ENCODE measurements at places on chromosomes 2 and 18.

- DNase-seq: no peak
Observed at GRCh38 chr2:579351-579886, 97.8 kb downstream of the TMEM18 start.

GRCh38 chr2:177530561-177530960 lies 138.0 kb downstream of the AGPS start:
- DNase-seq: no peak

GRCh38 chr2:151972241-151973012 lies 126.4 kb downstream of the CACNB4 start:
- no peak for DNase-seq

DNA sequence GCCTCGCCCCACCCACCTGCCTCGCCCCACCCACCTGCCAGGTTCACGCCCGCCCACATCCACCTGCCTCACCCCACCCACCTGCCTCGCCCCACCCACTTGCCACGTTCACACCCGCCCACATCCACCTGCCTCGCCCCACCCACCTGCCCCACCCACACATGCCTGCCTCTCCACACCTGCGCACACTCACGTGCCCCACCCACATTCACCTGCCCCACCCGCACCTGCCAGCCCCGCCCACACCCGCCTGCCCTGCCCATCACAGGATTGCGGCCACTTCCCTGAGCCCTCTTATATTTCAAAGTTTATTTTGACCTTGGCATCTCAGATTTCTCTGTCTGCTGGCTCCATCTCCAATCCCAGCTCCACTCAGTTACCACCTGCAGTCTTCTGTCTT lies 217.5 kb upstream of the SOX11 start:
- no peak for DNase-seq

DNA sequence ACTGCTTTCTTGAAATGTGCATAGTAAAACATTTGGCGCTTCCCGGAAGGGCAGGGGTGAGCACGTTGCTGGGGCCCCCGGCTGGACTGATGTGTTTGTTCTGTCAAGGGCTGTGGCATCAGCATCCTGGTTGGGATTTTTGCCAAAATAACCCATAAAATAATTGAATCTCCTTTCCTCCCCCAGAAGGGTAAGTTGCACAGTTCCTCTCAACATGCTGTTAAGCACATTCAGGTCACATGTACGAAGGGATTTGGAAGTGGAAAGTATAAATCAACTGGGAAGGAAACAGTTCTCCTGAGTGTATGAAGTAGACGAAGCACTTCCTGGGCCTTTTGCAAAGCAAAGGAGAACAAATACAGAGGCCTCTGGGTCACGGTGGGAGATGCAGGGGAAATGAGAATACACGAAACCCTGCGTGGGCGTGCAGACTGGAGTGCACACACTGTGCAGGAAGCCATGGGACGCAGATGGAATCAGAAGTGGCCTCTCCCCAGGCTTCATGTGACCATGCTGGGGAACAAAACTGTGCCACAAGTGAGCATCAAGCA lies 183.9 kb downstream of the LPIN1 start:
- no peak for DNase-seq

DNA sequence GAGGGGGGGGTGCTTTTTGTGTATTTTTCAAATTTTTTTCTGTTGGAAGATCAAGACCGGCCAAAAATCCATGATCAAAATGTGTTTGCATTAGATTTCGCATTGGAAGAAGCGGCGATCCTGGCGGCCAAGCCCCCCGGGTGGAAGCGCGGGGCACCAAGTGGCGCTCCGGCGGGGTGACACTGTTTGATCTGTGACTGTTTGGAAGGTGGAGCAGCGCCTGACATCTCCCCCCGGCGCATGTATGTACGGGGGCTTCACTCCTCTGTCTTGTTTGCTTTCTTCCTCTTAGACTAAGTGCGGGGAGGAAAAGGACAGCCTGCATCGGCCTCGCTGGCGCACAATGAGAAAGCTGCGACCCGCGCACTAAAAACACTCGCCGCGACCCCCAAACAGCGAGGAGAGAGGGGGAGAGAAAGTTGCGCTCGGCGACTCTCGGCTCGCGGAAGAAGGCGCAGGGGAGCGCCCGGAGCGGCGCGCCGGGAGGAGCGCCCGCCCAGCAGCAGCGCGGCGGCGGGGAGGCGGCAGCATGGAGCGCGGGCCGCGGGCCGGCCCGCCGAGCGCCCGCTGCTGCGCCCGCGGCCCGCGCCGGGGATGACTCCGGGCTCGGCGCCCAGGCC lies 515 bp downstream of the TSHZ1 start:
- DNase-seq: no peak

- DNase-seq: no peak
Observed at GRCh38 chr2:115569547-115569946, 1127.1 kb downstream of the DPP10 start.

- DNase-seq: no peak
Observed at GRCh38 chr2:236675526-236675925, 105.9 kb downstream of the ACKR3 start.

DNA sequence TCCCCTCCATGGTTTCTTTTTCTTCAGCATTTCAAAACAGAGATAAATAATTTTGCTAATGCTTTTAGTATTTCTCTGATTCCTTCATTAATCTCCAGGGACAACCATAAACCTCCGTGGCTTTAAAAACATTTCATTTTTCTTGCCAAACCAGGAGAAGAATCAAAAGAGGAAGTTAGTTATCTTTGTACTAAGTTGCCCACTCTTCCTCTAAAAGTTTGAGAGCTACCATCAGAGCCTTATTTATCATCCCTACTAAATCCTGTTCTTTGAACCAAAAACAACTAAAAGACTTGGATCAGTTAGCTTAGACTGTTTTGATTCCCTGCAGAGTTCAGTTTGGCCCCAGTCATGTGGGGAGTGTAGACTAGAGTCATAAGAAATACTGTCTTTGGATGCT lies 208.4 kb downstream of the SETBP1 start:
- DNase-seq: no peak

DNA sequence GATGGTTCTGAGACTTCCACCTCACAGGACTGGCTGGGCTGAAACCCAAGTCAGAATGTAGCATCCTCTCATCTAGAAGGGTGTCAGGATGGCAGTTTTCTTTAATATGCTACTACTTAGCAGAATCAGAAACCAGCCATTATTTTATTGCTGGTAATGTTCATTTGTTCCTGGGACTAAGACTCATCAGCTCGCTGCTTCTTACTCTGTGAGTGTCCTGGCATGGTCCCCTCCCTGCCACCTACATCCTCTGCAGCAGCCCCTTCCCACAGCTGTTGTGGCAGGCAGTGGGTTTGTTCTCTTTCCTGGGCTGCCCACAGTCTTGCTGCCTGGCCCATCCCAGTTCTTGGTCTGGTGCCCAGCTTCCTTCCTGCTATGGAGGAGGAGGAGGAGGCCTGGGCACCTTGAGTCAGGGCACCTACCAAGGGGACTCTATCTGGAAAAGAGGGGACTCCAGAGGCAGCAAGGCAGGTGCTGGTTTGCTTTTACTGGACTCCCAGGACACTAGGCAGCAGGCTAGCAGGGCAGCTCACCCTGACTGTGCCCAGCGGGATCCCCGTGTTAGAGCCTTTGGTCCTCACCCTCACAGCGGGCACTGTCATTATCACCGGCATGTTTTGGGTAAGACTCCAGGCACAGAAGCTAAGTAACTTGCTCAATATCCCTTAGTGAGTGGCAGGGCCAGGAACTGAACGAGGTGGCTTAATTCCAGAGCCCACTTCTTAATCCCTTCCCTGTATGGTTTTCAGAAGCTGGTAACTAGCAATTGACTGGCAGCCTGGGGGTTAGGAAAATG lies 62.1 kb downstream of the LRRFIP1 start:
- DNase-seq: no peak

DNA sequence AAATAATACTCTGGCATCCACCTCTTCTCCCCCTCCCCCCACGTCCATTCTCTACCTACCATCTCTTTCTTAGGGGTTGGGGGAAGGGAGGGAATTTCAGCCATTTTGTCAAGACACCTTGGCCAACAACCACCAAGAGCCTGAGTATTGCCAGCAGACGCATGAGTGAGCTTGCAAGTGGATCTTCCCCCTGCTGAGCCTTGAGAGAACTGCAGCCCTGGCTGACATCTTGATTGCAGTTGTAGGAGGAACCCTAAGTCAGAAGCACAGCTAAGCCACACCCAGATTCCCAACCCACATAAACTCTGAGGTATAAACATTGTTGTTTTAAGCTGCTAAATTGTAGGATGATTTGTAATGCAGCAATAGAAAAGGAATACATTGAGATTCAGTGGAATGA lies 165.6 kb downstream of the TMEFF2 start:
- peak; percentile 6 for DNase-seq

- DNase-seq: peak; percentile 57
Observed at GRCh38 chr2:100877555-100877954, 57.6 kb downstream of the NPAS2 start.

- DNase-seq: no peak
Observed at GRCh38 chr18:9803063-9803697, 82.6 kb upstream of the TXNDC2 start.

DNA sequence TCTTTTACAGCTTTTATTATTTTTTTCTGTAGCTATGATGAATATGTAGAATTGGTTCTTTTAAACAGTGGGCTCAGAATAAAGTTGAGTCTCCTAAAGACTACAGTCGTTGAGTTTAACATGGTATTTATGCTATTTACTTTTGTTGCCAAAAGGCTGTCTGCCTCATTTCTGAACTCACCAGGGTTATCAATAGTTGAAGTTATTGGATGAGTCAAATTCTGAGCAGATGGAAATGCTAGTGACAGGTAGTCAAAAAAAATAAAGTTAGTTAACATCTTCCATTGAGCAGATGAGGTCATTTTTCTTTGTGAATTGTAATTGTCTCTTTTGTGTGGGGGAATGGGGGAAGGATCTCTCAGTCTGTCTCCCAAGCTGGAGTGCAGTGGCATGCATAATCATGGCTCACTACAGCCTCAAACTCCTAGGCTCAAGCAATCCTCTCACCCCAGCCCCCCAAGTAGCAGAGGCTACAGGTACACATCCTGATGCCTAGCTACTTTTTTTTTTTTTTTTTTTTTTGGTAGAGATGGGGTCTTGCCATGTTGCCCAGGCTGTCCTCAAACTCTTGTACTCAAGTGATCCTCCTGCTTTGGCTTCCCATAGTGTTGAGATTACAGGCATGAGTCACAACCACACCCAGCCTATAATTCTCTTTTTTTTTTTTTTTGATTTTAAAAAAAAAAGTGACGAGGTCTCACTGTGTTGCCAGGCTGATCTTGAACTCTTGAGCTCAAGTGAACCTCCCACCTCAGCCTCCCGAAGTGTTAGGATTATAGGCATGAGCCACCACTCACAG lies 8.9 kb downstream of the PAPOLG start:
- no peak for DNase-seq

GRCh38 chr2:149040451-149040850 lies 2.0 kb downstream of the LYPD6B start:
- DNase-seq: peak; percentile 9

GRCh38 chr18:55323051-55323994 lies 264.7 kb downstream of the TCF4 start:
- no peak for DNase-seq

- no peak for DNase-seq
Observed at GRCh38 chr2:55231546-55232083, 478 bp downstream of the CLHC1 start.

DNA sequence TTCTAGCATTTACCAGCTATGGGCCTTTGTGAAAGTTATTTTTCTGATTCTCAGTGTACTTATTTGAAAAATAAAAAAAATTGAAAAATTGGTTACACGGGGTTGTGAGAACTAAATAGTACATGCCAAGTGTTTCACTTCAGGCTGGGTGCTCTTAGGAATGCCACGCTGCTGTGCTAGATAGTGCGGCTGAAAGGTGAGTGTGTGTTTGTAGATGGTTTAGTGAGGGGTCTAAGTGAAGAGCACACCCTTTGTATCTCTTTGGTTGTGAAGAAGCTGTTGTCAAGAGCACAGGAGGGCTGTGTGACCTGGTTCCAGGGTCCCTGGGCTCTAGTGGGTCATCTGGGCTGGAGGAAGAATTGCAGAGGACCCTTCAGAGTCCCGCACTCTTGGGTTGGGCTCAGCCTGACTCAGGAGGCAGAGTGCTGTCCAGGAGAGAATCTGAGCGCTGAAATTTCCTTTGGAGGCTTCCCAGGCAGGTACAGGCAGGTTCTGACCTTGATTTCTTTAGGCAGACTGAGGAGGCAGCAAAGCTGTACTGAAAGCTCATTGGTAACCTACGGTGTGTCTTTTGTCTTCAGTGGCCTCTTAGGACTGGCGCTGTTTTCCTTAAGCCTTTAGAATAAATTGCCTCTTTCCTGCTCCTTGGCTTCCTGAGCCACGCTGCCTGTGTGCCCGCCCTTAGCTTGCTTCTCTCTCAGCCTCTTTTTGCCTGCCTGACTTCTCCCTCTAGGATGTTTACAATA lies 44.4 kb downstream of the MAP4K4 start:
- no peak for DNase-seq

DNA sequence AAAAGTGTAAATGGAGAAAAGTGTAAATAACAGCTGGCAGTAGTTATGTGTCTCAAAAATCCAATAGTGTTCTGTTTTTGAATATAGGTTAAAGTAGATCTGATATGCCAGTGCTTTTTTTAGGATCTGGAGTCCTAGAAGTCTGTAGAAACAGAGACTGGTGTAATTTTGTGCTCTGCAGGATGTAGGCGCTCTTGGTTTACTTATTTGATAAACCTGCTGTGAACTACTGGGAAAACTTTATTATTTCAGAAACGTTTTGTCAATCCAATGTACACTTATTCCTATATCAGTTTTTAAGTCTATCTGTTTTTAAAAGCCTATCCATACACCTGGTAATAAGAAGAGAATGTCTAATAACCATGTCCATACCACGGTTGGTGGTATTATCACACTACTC lies 530.8 kb upstream of the ZNF804A start:
- DNase-seq: no peak

DNA sequence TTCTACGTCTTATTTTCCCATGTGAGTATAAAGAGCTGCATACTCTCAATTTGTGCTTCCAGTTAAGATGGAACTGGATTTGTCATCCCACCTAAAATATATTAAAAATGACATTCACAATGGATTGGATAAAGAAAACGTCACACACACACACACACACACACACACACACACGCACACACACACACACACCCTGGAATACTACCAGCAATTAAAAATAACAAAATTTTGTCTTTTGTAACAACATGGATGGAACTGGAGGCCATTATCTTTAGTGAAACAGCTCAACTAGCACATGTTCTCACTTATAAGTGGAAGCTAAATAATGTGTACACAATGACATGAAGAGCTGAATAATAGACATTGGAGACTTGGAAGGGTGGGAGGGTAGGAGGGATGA lies 3.8 kb upstream of the QPCT start:
- DNase-seq: no peak

DNA sequence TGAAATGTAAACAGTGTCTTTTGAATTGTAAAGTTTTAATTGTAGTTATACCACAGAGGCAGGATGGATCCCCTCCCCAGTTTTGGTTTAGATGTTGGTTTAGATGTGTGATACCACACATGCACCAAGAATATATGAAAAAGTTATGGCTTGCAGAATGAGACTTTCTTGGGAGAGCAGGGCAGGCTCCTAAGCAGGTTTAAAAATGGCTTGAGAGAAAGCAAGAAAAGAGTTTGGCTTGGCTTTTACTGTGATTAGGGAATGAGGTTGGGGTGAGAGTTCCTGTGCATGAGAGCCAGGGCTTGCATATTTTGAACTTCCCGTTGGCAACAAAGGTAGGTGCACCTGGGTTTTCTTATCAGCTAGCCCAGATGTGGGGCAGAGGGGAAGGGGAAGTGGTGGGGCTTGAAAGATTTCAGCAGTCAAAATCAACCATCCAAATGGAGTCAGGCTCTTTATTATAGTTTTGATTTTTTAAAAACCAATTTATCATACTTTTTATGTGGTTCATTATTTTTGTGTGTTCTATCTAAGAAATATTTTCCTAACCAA lies 246.9 kb downstream of the MTX2 start:
- no peak for DNase-seq

Data from fibroblast of the conjunctiva (primary cell).